ENCODE measurements at places on chromosomes 7 and 10.

DNA sequence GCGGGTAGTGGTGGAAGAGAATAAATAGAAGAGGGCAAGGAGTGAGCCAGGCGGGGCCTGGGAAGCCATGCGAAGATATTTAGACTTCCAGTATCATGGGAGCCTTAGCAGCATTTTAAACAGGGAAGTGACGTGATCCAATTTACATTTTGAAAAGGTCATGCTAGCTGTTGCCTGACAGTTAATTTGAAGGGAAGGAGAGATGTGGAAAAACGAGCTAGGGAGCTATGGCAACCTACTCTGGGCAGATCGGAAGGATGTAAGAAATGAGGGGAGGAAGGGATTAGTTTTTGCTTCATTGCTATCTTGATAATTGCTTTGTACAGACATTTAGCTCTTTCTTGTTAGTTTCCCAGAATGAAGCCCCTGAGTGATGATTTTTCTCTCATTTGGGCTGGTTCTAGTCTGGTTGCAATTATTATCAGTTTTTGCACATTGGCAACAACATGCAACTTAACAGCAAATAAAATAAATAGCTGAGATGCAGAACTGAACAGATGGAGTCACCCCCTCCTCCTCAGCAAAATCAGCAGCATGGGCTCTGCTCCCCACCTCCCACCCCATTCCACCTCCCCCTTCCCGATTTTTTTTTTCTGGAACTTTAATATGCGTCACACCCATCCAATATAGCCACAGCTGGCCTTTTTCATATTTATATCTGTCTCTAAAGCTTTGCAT lies 13.0 kb upstream of the CALU start:
- DNase-seq: no peak

DNA sequence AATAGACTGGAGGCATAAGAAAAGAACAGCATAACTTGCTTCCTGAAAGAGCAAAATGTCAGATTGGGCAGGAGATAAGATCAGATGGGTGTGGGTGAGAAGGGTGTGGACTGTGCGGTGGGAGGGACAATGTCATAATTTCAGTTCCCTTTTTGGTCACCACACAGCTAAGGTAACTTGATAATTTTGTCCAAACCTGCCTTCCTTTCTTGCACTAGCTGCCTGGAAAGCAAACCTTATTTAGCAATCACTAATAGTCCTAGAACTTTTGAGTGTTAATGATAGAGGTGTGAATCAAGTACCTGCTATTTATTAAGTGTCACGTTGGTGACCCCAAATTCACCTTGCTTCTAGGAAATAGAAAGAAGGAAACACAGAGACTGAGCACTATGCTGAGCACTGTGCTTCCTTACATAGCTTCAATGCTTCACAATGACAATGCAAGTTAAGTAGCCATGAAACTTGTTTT lies 72.4 kb upstream of the SP4 start:
- DNase-seq: no peak

DNA sequence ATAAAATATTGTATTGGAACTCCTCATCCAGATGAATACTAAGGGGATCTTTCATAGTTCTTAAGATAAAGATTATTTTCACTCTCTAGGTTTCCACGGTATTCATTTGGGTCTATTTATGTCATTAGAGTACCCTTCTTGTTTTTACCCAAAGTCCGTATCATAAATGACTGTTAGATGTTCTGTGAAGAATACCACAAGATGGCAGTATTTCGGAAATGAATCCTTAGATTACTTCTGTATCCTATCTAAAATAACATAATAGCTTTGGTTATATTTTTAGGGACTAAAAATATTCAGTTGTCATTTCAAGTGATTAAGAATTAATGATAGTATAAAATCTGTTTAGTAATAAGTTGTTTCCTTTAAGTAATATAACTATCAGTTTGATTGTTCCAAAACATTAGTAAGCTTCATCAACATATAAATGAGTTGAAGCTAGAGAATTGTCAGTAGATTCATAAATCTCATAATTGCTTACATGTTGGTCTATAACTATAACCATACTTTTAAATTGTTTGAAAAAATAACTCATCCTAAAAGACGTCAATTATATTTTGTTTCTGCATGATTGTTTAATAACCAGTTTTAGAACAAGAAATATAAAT lies 337.5 kb upstream of the KCND2 start:
- no peak for DNase-seq

- no peak for DNase-seq
Measured at GRCh38 chr7:50362142-50362541, 57.6 kb downstream of the IKZF1 start.
